GM13977 (cell line): ENCODE measurements at places on chromosomes 2 and 18.

DNA sequence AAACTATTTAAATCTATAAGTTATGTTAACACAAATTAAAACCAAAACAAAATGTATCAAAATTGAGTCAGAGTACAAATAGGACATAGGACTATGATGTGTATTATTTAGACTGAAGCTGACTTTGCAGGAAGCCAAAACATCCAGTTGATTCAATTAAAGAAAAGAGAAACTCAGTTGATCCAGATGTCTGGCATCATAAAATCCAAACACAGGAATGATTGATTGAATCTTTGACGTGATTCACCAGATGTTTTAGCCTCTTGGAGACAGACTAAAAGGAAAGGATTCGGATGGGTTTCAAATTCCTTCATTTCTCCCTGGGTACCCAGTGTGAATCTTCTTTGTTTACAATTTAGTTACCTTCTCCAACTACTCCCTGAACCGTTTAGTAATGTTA, 272.9 kb downstream of the IRS1 start:
- DNase-seq, result no peak

- DNase-seq, result no peak
These were observed 2.3 kb upstream of the CHN1 start for GRCh38 chr2:175007510-175007909.

GRCh38 chr2:11679016-11679415, 9.0 kb upstream of the NTSR2 start:
- no peak for DNase-seq

- DNase-seq, result no peak
These were observed 2.6 kb downstream of the PROM2 start for GRCh38 chr2:95276888-95277245.

GRCh38 chr18:35289293-35289692, 736 bp downstream of the ZSCAN30 start:
- DNase-seq, result no peak

DNA sequence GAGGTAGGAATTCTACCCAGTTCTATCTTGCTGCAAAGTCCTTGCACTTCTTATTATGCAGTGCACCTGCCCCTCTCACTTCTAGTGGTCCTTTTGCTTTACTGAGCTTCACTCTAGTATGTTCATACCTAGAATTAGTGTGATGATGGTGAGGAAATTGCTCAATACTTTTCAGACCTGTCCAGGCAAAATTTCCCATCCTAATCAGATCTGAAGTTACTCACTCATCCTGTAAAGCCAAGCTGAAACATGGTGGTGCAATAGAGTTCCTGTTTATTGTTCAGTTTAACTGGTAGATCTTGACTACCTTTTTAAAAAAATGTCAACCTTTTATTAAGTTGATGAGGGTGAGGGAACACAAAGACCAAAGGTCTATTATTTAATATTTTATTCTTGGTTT, 12.6 kb upstream of the FIGN start:
- no peak for DNase-seq

DNA sequence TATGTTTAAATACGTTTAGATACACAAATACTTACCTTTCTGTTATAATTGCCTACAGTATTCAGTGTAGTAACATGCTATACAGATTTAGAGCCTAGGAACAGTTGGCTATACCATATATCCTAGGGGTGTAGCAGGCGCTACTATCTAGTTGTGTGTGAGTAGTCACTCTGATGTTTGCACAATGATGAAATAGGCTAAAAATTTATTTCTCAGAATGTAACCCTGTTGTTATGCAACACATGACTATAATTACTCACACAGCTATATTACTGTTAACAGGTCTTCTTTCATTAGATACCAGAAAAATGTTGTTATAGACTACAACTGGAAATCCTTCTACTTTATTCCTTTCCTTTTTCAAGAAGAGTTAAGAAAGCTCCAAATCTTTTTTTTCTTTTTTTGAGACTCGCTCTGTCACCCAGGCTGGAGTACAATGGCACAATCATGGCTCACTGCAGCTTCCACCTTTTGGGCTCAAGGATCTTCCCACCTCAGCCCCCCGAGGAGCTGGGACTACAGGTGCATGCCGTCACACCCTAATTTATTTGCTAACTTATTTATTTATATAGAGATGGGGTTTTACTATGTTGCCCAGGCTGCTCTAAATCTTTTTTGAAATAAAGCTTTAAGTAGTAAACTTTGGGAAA, 48.5 kb downstream of the C2orf74 start:
- no peak for DNase-seq

GRCh38 chr2:151009437-151010175, 252.1 kb downstream of the RBM43 start:
- DNase-seq, result no peak

DNA sequence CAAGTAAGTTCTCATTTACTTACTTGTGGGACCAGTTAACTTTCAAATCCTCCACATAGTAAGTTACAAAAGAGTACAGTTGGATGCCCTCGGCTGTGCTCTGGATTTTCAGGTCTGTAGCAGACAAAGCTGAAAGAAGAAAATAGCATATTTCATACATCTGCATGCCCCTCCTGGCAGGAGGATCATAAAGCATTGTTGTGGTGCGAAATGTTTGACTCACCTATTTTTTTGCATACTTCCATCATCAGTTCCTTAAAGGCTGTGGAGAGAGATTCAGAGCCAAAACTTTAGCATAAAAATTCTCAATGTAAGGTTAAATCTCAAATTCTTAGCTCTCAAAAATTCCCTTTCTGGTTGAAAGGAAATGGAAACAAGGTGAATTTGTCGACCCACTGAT, 70.8 kb upstream of the LPIN2 start:
- DNase-seq, result no peak

DNA sequence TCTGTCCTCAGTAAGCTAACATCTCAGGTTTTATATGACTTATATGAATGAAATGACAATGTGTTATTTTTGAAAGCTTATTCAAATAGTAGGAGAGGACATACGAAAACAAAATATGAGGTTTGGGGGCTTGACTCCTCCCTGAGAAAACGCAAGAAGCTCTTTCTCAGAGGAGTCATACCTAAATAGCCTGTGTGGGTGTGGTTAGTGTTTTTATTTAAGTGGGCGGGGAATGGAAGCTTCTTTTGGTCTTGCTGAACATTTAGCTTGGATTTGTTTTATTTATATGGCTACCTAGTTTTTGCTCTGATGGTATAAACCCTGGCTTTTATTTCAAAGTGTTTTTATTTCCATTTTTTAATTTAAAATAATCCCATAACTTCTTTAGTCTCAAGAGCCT, 72.1 kb upstream of the DSG1 start:
- no peak for DNase-seq
